ENCODE measurements at places on chromosomes 5 and 9.

DNA sequence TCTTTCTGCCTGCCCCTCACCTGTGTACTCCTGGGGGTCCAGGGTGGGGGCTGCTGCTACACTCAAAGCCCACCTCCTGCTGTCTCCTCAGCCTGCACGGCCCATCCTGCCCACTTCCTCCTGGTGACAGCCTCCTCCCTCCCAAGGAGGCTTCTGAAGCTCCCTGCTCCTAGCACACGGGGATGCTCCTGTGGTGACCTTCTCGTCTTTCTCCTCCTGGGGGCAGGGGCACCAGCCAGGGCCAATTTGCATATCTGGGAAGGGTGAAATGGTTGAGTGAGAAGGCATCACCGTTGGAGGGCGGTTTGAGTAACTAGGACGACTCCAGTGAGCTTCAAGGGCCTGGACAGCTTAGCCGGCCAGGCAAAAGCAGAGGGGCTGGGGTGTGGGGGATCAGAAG is 51.9 kb upstream of the COL5A1 start:
- DNase-seq, result no peak

- DNase-seq, result no peak
Observed at GRCh38 chr5:54217826-54218503, 92.4 kb downstream of the ARL15 start.

- DNase-seq, result no peak
Observed at GRCh38 chr5:10680876-10681481, 80.1 kb downstream of the DAP start.

DNA sequence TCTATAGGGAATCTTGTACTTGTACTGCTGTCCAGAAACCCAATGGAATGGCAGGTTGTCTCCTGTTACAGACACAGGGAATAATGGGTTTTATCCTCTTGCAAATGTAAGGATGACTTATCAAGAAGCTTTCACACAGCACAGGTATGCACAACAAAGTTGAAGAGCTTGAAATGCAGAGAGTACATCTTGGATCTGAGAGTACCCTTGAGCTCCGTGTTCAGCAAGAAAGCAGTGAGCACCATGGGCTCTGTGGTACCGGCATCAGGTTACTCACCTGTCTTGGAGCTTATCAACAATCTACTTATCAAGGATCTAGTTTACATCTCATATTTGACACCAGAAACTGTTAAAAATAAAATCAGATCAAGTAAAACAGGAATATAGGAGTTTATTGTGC is 22.0 kb upstream of the EMB start:
- DNase-seq, result no peak

DNA sequence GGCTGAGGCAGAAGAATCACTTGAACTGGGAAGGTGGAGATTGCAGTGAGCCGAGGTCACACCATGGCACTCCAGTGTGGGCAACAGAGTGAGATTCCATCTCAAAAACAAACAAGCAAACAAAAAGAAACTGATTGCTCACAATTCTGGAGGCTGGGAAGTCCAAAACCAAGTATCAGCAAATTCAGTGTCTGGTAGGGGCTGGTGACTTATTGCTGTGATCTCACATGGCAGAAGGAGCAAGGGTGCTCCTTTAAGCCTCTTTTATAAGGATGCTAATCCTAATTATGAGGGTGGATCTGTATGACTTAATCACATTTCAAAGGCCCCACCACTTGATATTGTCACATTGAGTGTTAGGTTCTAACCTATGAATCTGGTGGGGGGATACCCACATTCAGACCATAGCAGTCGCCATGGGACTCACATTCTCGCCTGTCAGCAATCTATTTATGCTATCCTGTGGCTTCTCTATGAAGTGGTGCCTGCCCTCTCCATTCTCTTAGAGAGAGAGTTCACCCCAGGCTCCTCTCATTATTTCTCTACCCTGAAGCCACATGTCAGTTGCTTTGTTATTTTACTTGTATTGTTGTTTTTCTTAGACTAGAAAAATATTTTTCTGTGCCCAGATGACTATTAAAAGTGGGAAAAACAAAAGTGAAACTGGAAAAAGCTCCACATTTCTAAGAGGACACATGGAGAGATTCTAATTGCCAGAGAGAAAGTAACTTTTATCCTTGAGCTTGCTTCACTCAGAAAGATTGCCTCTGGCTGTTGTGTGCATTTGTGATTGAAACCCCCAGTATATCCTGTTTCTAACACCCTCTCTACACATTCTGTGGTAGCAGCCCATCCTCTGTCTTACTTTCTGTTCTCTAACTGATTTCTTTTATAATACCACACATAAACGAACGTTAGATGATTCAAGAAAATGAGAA is 18.8 kb upstream of the PRLR start:
- DNase-seq, result no peak

- DNase-seq, result no peak
Observed at GRCh38 chr9:35106343-35106730, 3.4 kb upstream of the STOML2 start.

DNA sequence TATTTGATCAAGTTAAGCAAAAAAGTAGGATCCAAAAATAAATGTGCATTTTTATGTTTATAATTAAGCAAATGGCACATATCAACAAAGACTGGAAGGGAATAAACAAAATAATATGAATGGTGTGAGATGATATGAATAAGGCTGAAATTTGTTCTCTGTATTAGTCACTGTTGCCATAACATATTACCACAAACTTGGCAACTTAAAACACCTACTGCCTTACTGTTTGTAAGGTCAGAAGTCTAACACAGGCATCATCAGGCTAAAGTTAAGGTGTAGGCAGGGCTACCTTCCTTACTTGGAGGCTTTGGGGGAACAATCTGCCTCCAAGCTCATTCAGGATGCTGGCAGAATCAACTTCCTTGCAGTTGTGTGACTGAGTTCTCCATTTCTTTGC is 19.3 kb downstream of the PGGT1B start:
- DNase-seq, result no peak

- DNase-seq, result no peak
Observed at GRCh38 chr5:58239045-58239444, 220.8 kb downstream of the PLK2 start.

- no peak for DNase-seq
Observed at GRCh38 chr9:136482046-136482792, 621 bp downstream of the SEC16A start.

DNA sequence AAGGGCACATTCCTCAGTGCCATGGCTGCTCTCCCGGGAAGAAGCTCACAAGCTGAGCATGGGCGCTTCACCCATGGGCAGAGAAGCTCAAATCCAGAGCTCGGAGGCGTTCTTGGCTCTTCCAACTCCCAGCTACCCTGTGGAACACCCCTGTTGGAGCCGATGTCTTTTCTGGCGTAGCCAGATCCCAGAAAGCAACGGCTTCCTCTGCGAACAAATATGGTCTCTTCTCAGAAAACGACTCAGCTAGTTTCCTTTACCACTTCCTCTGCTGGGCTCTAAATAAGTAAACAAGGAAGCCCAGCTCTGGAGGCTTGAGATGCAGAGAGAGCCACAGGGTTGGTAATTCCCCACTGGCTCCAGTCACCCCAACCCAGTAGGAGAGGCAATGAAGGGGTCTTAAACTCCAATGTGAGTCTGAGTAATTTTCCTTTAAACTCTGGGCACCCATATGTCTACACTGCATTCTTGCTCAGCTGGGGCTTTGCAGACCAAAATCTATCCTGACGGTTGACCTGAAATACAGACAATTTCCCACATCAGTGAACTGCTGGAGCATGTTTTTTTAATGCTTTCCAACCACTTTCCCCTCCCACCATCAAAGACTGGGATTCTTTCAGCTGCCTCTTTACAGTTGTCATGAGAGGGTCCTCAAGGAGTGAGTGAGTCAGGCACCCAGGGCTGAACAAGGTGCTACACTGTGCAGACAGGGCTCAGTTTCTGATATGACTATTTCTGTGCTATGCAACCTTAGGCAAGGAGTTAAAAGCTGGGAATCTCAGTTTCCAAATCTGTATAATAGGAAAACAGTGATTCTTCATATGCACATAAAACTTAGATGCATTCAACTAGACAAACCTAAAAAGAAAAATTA is at the start of gene LCP2:
Gene LCP2 (minus strand): TSS at position 189 of the 874 bp plus-strand sequence. CDS start 166 bp downstream, at position 23.
- no peak for DNase-seq

DNA sequence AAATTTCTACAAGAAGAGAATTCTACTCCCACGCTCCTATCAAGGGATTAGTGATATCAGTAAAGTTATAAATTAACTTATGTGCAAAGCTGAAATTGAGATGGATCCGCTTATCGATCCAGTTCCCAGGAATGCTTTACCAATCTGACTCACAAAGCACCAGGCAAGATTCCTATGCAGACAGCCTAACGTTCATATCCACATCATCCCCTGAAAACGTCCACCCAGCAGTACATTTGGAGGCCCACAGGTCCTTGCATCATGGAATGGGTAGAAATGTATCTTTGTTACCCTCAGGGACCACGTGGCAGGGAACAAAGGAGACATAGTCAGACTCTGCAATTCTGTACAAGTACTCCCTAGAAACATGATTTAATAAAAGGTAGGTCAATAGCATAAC is 147.4 kb downstream of the ESM1 start:
- DNase-seq, result no peak

- DNase-seq, result no peak
Observed at GRCh38 chr5:36040651-36041536, 25.8 kb downstream of the UGT3A2 start.

DNA sequence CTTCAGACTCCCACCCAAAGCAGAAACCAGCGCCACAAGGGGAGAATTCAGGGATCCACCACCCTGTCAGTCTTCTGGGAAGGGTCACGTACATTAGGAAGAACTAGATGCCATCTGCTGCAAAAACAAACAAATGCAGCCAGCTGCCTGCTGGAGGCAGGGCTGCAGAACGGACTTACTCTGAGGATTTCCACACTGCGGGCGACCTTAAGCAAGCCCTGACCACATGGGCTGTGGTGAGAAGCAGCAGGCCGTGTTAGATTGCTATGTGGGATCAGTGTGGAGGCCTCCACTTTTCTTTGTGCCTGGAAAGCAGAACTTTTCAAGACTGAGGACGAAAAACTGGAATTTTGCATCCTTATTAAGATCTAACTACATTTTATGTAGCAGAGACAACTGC is 13.4 kb upstream of the LTC4S start:
- DNase-seq, result no peak

DNA sequence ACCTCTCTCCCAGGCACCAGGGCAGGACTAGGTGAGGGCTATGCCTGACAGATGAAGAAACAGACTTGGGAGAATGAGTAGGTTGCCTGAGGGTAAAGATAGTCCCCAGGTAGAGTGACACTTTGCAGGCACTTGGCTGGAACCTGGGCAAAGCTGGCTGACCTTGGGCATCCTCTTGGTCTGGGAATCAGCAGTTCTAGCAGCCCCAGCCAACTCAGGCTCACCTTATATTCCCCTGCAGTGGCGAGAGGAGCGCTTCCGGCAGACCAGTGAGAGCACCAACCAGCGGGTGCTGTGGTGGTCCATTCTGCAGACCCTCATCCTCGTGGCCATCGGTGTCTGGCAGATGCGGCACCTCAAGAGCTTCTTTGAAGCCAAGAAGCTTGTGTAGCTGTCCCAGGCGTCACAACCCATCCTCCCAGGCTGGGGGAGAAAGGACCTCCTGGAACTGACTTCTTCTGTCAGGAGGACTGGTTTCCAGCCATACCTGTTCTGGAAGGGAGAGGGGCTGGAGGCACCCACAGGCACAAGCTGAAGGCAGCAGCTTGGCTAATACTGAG is 3.1 kb downstream of the TMED9 start:
- DNase-seq, result no peak

GRCh38 chr9:93169444-93169843 is 14.5 kb upstream of the WNK2 start:
- DNase-seq, result no peak

DNA sequence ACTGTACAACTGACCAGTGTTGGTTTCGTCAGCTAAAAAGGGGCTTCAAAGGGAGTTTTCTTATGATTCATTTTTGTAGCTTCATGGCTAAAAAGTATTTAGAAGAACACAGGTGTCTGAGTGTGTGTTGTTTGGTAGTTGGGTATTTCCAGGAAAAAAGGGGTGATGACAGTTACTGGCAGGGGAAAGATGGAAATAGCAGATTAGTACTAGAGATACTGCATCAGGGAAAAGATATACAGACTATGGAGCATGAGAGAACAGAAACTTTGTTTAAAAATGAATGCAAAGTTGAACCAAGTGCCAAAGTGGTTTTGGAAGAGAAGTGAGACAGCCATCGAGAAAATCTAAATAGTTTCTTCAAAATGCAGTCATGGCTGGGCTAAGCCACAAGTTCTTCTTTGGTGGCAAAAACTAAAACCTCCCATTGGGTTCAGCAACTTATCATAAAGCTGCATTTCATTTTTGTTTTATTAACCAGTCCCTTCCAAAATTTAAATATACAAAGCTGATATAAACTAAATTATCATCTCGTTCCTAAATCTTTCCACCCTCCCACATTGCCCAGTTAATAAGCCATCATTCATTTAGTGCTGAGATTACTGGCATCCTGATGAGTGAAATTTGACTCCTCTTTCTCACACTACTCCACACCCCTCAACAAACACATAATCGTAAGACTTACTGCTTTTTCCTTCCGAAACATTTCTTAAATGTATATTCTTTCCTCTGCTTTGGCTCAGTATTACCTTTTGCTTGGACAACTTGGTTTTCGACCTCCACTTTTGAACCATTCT is 33.5 kb downstream of the ELL2 start:
- DNase-seq, result no peak

- DNase-seq, result no peak
Observed at GRCh38 chr9:69272212-69272611, 52.8 kb upstream of the ENTREP1 start.

- no peak for DNase-seq
Observed at GRCh38 chr9:94672811-94673487, 33.6 kb upstream of the FBP1 start.

DNA sequence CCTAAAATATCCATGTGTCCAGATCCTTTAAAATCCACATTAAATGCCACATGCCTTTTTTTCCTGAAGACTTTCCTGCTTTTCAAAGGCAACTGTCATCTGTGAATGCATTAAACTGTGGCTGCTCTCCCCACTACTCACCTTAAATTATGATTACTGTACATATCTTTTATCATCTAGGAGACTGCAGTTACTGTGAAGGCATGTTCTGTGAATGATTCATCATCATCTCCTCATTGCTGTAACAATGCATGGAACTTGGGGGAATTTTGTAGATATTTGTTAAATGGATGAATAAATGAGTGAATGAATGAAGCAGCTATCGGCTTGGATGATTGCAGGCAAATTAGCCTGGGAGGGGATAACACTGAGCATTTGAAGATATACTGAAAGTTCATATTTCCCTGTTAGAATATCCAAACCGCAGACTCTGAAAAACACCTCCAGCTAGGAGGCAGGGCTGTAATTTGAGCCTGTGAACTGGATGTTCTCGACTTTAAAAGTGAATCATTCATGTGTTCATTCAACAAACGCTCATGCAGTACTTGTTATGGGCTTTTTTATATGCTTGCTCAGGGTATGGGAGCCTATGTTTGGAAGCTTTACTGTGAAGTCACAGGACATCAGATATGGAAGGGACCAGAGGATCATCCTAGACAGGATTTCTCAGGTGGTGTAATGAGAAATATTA is 519.2 kb downstream of the KIF4B start:
- no peak for DNase-seq
